ENCODE measurements at places on chromosomes 3 and 15.

DNA sequence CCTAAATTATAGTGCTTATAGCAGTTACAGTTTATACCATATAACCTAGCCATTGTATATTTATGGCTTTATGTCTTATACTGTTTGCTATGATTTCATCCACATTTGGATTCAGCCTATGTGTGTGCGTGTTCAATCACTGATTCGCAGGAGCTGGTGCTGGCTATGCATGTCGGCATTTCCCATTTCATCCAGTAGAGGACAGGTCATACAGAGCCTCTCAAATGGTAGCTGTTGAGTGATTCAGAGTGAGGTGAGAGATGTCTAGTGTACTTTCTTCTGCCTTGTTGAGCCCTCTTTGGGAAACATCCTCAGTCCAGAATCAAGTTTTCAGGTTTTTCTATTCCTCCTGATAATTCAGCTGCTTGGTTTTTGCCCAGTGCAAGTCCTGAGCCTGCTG is 76.1 kb downstream of the FRMD4B start:
- DNase-seq = no peak

- no peak for DNase-seq
Measured at GRCh38 chr3:108305484-108306172, 9.3 kb downstream of the HHLA2 start.

DNA sequence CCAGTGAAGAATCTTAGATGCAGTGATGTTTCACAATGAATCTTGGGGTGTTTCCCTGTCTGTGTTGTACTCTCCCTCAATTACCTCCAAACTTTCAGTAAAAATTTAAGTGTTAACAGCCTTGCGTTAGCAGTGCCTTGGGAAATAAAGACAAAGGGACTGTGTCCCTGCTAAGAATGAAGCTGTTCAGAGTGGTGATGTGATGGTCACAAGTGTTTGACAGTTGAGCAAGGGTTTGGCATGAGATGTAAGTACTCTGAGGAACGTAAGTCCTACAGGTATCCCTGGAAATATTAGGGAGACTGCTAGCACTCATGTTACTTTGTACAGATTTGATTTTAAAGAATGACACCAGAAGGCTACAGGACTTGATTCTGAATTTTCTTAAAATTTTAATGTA is 304.3 kb upstream of the DPH6 start:
- DNase-seq = no peak

DNA sequence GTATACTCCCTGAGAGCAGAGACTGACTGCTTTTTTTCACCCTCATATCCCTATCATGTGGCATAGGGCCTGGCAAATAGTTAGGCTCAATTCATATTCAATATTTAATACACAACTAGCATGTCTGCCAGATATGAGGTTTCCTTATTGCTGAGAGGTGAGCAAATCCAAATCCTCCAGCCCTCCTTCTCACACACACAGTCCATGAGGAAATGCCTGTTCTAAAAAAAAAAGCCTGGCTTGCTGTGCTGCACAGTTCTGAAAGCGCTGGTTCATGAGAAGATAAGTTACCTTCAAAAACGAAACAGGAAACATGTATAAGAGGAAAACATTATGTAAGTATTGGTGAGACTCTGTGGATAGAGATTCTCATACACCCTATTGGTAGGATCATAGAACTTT is 15.5 kb upstream of the ACAP2 start:
- no peak for DNase-seq
